Chondrocyte (in vitro differentiated cells): ENCODE measurements at places on chromosomes 12 and 14. TPM values are rescaled to one million over a fixed set of nuclear protein-coding genes. Genes with fewer than 3 reads are reported as not detected.

- DNase-seq: no peak
Measured at GRCh38 chr12:51326698-51327439, 2.9 kb upstream of the BIN2 start.

Gene GUCY2C
- not detected in 3 replicates for total RNA-seq

- peak; percentile 88 for DNase-seq
Measured at GRCh38 chr14:105389534-105389933, 8.8 kb upstream of the TEX22 start.

- DNase-seq: no peak
Measured at GRCh38 chr12:64232196-64232595, 10.1 kb upstream of the KICS2 start.

- DNase-seq: no peak
Measured at GRCh38 chr12:44976246-44976645, 74.7 kb downstream of the DBX2 start.

DNA sequence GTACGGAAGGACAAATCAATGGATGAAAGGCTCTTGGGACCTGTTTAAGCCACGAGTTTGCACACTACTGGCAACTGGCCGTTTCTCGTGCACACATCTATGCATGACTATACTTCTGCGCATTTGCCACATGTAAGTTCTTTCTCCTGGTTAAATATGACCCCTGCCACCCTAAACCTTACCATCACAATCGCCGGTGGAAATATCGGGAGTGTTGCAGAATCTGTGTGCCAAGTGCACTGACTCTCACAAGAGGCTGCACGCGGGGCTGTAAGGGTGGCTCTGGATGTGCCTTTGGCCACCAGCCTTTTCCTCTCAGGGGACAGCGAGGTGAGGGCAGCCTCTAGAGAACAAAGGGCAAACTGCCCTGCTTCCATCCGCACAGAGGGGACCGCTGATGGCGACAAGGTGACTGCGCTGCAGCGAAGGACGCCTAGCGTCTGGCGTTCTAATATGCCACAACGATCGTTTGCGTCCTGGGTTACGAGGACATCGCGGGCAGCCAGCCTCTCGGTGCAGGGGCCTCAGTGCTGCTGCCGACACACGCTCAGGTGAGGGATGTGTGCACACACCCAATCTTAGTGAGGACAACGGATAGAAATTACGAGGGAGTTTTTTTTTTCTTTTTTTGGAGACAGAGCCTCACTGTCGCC, 232.2 kb downstream of the PCNX1 start:
- no peak for DNase-seq

GRCh38 chr12:110355073-110355472, 48.4 kb downstream of the ANAPC7 start:
- no peak for DNase-seq

Gene GPR132
- total RNA-seq: 0.23 to 0.48 TPM (median 0.30 TPM) in 3 replicates

GRCh38 chr14:61696753-61697318, 1.5 kb downstream of the HIF1A start:
- no peak for DNase-seq

GRCh38 chr12:80442426-80443222, 1.4 kb upstream of the PTPRQ start:
- no peak for DNase-seq

DNA sequence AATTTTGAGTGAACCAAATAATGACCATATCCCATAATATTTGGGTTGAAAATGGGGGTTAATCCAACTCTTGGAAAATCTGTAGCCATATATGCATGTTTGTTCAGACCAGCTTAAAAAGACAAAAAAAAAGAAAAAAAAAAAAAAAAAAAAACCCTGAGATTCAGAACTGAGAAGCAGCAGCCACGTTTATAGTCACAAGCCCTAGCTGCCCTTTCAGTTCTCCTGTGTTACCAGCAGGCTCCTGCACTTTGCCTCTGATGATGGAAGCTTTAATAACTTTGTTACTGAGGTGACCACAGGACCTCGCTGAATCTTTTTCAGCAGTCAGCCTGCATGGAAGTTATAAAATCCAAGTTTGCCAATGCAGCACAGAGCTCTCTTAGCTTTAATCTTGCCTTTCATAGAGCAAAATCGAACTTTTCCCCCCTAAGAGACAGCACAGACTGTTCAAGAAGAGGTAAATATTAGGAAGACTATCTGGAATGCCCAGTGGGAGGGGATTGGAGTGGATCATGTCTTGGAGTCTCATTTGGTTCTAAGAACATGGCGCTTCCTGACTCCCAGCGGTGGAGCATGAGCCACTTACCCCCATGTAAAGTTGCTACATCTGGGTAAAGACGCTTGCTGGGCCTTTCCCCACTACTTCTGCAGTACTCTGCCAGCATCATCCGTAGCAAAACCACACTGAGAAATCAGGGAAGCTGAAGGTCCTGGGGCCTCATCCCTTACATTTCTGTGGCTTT, 20.6 kb downstream of the GNG2 start:
- no peak for DNase-seq

- no peak for DNase-seq
Measured at GRCh38 chr14:34684578-34684977, 29.8 kb downstream of the CFL2 start.

GRCh38 chr12:43459285-43459684, 92.7 kb downstream of the ADAMTS20 start:
- DNase-seq: no peak

Gene RAB15
- total RNA-seq: 60.9 to 98.4 TPM (median 92.3 TPM) in 3 replicates

DNA sequence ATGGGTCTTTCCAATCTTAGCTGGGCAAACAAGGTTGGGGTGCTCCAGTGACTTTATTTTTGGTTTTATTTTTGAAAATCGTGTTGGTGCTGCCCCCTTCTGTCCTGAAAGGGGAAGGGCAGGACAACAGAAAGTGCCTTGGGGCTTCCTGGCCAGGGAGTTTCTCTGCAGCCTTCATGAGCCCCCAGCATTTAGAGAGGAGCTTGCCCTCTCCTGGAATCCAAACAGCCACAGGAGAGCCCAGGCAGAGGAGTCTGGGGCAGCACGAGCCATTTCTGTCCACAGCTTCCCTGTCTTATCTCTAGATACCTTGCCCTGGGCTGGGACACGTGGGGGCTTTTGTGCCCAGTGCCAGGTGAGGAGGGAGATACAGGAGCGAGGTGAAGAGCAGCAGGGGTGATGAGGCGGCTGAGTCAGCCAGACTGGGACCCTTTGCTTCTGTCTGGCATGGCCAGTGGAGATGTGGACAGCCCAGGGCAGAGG, 4.4 kb upstream of the C1RL start:
- DNase-seq: peak; percentile 57

DNA sequence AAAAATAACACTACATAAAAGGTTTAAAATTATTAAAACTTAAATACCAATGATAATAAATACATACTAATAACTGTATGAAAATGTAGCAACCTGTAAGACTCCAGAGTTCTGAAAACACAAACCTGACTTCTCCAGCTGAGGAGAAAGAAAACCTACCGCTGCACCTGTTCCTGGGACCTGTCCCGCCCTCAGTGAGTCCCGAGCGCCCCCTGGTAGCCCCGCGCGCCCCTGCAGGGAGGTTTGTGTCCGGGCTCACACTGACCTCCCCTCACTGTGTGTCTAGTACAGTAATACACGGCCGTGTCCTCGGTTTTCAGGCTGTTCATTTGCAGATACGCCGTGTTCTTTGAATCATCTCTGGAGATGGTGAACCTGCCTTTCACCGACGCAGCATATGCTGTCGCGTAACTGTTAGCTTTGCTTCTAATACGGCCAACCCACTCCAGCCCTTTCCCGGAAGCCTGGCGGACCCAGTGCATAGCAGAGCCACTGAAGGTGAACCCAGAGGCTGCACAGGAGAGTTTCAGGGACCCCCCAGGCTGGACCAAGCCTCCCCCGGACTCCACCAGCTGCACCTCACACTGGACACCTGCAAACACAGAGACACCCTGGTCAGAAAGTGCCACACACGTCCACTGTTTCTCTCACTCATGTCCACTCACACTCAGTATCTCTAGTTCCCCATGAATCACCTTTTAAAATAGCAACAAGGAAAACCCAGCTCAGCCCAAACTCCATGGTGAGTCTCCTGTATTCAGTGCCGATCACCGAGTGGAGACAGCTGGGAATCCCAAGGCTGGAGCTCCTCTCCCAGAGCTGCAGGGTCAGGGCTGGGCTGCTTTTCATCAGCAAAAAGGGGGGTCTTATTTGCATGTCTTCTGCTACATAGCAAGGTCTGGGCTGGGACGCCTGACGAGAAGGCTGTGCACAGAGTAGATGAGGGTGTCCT, 1276.3 kb downstream of the TMEM121 start:
- no peak for DNase-seq

Gene GPRC5A
- total RNA-seq: 8.1 to 13.1 TPM (median 10.5 TPM) in 3 replicates

DNA sequence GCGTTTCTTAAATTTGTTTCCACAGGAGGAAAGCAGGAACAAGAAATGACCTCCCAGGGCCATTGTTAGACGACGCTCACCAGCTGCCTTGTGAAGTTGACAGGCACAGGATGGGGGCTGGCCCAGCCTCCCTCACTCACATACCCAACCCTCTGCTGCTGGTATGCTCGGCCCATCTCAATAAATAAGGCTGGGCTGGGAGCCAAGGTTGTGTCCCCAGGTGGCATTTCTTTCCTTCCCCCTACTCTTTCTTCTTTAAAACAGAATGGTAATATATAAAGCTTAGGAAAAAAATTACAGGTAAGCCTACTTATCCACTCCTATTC, 93.0 kb downstream of the ACTN1 start:
- no peak for DNase-seq

DNA sequence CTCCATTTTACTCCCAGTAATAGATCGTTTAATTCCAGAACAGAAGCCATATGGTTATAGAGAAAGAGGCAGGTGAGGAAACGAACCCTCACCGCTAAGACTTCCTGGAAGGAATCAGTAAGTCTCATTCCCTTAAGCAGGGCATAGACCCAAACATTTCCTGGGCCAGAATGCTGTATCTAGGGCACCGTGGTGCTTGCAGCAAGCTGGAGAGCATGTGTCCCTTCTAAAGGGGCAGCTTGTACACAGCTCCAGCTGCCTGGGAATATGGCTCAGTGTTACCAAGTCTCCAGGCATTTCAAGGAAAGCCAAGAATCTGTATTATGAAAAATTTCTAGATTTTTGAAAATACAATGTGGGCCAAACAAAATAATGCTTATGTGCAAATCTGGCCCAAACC, 73.4 kb downstream of the PPM1H start:
- DNase-seq: no peak

GRCh38 chr12:6606331-6607131, 648 bp downstream of the CHD4 start:
- no peak for DNase-seq

DNA sequence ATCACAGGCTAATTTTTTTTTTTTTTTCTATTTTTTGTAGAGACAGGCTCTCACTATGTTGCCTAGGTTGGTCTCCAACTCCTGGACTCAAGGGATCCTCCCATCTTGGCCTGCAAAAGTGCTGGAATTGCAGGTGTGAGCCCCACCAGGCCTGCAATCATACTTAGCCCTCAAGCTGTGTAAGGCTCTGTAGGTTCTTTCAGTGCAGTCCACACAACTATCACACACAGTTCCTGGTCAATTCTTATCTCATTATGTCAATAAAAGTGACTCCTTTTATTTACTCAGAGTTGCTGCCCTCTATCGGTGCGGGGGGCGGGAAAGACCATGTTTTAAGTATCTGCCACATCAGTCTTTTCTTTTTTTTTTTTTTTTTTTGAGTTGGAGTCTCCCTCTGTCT, 29.0 kb downstream of the SLC2A3 start:
- no peak for DNase-seq

DNA sequence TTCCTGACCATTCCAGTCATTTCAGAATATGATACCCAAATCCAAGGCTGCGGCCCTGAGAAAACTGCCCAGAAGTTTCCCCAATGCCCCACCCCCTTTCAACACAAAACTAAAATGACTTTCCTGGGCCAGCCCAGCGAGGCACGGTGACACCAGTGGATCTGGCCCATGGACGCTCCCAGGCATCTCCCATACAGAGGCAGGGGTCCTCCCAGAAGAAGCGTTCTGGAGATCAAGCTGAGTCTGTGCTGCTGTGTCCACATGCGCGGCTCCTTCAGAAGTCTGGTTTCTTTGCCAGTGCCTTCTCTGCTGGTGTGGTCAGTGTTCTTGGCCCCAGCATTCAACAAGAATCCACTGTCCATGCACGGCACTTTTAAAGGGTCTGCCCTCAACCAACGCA, 228.2 kb upstream of the SFSWAP start:
- no peak for DNase-seq

DNA sequence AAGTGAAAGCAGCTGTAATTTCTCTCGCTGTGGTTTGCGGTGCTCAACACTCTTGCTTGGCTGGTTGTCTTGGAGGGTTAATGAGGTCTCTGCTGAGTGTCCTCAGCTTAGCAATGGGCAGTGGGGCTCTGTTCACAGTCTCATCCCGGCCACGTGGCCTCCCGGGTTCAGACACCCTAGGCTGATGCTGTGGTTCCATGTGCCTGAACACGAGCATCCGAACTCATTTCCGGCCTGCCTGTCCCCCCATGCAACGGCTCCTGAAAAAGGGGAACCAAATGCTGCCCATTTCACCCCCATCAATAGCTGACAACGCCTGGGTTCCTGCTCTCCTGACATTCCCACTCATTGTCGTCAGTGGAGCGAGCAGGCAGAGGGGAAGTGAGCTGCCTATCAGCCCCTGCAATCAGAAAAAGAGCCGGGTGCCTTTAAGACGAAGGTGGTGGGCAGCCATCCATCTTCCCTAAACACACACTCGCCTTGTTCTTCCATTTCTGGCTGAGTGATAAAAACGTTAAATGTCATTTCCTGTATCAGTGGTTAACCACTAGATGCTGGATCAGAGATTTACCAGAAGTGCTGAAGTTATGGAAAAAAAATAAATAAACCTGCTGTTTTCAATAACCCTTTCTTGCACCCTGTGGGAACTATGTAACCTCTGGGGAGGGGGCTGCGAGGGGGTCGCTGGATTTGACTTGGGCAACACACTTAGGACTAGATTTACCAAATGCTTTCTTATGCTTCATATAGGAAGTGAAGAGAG, 60.3 kb upstream of the BCL2L14 start:
- DNase-seq: no peak

Gene NGB
- total RNA-seq: not detected in 3 replicates

GRCh38 chr14:93104961-93105360, 10.8 kb downstream of the ITPK1 start:
- DNase-seq: no peak

Gene PTGDR
- total RNA-seq: 0.07 TPM in 1 of 3 replicates, not detected in the others

DNA sequence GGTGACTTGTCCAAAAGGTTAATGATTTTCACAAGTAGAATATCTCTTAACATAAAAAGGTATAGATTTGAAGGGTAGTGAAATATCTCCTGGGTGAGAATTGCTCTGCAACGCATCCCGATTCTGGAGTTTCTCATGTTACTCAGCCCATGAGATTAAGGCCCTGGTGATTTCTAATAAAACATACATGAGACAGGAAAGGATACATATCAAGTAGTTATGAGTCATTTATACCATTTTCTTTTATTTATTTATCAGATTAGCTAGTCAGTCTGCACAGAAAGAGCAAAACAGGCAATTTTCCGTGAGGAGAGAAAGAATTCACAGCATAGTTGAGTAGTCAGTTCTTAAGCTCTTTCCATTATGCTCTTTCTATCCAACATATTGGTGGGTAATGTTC, 535.6 kb upstream of the ATP2B1 start:
- no peak for DNase-seq

Gene KRT81
- 1.1 to 2.2 TPM (median 1.3 TPM) in 3 replicates for total RNA-seq

- no peak for DNase-seq
Measured at GRCh38 chr12:25372969-25373817, 122.5 kb upstream of the KRAS start.

Gene PCED1B
- total RNA-seq: 2.3 to 3.8 TPM (median 3.0 TPM) in 3 replicates
